ENCODE measurements at places on chromosomes 4 and X.

DNA sequence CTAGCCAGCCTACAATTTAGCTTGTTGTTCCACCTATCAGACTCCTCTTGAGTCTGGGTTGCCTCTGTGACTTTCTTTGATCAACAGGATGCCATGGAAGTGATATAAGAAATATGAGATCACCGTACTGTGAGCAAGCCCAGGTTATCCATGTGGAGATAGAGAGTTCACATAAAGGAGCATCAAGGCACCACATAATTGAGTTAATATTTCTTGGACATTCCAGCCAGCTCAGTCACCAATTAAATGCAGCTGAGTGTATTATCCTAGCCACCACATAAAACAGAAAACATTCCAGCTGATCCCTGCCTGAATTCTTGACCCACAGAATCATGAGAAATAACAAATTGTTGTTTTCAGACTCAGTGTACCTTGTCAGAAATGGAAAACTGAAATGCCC, 253.6 kb downstream of the PPP1R2C start:
- no peak for DNase-seq

- no peak for DNase-seq
Measured at GRCh38 chrX:122087341-122087740, 1039.9 kb downstream of the GLUD2 start.

- DNase-seq, result no peak
Measured at GRCh38 chr4:41852229-41852628, 83.0 kb upstream of the TMEM33 start.

- DNase-seq, result no peak
Measured at GRCh38 chrX:119640731-119641170, 34.5 kb upstream of the NKRF start.

- no peak for DNase-seq
Measured at GRCh38 chr4:91212211-91212610, 1085.0 kb downstream of the CCSER1 start.

GRCh38 chr4:19689511-19689910, 562.2 kb upstream of the SLIT2 start:
- no peak for DNase-seq

- no peak for DNase-seq
Measured at GRCh38 chr4:187125062-187125461, 401.4 kb upstream of the FAT1 start.

DNA sequence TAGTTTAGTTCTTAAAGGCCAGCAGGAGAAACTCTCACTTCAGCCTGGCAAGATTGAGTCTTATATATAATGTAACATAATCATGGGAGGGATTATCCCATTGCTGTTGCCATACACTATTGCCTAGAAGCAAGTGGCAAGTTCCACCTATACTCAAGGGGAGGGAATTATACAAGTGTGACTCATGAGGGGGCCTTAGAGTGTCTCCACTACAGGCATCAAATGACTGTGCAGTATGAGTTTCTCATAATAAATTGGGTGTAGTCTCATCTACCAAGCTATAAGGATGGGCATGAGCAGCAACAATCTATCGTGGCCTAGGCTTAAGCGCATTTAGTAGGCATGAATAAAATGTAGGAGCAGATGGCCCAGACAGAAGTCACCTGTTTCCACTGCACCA, 89.1 kb upstream of the C1GALT1C1 start:
- DNase-seq, result no peak

DNA sequence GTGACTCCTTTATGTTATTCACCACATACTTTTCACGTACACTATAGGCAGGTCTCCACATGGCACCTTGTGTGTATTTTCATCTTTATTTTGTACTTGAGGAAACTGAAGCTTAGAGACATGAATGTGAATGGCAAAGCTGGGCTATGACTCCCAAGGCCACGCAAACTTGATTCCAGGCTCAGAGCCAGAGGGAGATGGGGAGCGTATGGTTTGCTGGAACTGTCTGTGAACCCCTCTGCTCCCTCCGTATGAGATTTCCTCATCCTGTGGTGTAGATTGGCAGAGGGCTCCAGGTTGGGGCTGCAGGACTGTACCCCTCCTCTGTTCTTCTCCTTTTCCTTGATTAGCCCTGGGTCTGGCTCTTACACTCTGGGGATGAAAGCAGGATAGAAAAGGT, 16.1 kb upstream of the STARD8 start:
- no peak for DNase-seq

DNA sequence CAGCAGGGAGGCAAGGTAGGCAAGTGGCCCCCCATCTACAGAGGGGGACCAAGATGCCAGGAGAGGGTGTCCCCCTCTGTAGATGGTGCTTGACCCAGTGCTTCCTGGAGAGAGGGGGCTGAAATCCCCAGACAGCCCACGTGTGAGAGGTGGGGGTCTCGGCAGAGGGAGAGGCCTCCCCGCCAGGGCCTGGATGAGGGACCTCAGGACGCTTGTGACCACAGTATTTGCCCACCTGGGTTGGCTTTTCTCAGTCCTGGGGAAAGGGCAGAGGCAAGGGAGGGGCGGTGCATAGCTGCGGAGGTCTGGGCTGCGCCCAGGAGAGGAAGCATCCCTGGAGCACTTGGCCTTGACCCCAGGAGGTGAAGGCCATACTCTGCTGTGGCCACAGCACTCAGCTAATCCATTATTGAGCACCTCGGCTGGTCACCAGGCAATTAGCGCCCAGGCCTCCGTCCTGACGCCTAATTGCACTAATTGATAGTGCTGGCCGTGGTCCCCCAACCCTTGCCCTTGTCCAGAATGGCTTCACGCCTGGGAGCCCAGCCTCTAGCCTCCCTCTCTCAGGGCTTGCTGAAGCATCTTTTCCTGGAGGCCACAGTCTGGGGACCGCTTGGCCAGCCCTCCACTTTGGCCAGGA, 30.7 kb downstream of the HMX1 start:
- no peak for DNase-seq

DNA sequence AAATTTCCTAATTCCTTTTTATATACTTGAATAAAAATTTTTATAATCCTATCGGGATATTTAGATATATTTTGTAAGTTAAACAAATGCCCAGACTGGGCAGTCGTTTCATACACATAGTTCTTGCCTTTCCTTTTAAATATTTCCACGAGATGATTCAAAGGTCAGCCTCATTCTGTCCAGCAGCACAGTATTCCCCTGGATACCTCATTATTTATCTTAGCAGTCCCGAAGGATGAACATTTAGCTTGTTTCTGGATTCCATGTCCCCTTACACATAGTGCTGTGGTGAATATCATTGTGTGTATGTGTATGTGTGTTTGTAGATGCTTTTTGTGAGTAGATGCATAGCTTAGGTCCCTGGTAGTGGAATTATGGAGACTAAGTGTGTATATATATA, 38.3 kb downstream of the RAPGEF2 start:
- no peak for DNase-seq

GRCh38 chrX:1781766-1782165, 166.9 kb downstream of the ASMT start:
- no peak for DNase-seq

DNA sequence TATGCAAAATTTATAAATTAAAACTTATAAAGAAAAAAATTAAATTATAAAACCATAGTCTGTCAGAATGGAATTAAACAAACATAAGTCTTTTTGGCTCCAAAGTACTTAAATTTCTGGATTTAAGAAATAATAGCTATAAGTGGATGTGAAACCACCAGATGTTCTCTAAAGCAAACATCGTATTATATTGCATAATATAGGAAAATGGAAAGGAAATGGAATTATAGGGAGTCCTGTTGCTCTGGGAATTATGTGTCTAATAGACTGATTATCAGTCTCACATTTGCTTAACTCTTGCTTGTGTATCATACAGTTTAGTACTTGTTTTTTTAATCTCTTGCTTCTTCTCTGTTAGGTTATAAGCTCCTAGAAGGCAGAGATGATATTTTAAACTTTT, 819.2 kb downstream of the RAPGEF2 start:
- DNase-seq, result no peak

DNA sequence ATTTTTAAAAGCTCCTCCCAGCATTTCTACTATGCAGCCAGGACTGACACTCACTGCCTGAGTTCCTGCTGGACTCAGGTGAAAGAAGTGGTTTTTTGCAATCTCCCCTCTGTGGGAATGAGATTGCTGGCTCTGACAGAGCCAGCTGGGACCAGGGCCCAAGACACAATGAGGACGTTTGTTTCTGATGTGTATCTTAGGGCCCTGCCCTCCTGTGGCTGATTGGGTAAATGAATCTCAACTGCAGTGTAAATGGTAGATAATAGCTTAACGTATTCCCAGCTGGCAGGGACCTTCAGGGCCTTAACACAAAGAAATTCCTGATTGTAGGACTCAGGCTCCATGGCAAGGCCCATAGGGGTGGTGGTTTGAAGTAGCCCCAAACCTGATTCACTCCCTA, 85.8 kb upstream of the PRPS1 start:
- no peak for DNase-seq

DNA sequence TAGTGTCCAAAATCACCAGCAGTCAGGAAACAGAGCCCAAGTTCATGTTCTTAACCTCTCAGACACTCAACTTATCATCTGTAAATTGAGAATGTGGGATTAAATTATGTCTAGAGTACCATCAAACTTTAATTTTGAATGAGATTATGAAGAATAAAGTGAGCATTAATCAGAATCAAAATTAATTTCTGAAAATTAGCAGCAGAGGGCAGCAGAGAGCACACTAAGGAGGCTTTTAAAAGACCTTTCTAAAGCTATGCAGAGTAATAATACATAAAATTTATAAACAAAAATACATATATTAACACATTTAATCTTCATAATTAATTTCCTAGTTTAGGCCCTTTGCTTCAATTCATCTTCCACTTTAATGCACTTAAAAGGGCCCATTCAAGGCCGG, 7.1 kb downstream of the TASL start:
- DNase-seq, result no peak

- DNase-seq, result no peak
Measured at GRCh38 chr4:4820261-4820660, 39.2 kb upstream of the MSX1 start.

- no peak for DNase-seq
Measured at GRCh38 chrX:39840133-39840532, 257.6 kb downstream of the BCOR start.

Measured in activated CD4-positive, alpha-beta T cell treated with anti-CD3 and anti-CD28 coated beads, Interleukin-2, amount 10 ng/mL, durations not matched to agents 24 days and 14 days (primary cell).